SK-N-DZ (cell line): ENCODE measurements at places on chromosomes 13 and 19.

- peak; percentile 30 for DNase-seq
Measured at GRCh38 chr19:48724796-48725753, 5.5 kb upstream of the MAMSTR start.

DNA sequence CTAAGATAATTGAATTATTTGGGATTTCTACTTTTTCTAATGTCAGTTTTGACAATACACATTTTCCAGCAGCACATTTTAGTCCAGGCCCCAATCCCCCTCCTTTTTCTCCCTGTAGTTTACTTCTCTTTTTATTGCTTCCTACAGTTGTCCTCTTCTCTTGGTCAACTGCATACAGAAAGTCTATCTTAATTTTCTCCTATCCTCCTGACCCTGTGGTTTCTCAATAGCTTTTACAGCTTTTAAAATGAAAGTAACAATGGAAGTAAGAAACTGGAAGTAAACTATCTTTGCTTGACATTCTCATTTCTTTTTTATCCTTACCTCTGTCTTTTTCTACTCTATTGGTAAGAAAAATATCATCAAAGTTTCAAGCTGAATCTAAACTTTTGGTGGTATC lies 106.5 kb upstream of the OXGR1 start:
- no peak for DNase-seq

DNA sequence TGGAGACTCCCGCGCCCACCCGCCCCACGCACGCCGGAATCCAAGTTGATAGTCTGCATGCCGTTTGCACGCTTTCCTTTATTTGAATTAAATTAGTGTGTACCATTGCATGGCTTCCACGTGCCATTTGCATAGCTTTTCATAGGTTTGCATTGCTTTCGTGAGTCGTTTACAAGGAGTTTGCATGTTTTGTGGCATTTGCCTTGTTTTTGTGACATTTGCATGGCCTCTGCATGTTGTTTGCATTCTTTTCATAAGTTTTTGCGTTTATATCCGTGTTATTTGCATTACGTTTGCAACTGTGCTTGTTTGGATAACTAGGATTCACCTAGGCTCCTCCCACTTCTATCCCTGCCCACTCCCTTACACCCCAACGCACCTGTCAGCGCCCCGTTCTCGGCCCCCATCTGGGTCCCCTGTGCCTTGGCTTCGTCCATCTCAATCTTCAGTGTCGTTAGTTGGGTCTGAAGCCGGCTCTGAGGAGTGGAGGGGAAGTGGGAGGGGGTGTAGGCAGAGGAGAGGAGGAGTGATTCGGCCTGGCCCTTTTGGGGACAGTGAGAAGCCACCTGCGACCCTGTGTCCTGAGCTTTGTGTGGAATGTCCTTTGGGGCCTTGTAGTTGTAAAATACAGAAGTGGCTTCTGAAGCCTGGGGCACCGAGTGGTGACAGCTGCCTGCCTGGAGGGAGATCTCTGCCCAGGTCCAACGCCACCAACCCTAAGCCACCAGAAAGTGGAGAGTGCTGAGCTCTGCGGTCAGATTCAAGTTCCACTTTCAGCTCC lies 2.4 kb downstream of the CCDC194 start:
- DNase-seq, result no peak

DNA sequence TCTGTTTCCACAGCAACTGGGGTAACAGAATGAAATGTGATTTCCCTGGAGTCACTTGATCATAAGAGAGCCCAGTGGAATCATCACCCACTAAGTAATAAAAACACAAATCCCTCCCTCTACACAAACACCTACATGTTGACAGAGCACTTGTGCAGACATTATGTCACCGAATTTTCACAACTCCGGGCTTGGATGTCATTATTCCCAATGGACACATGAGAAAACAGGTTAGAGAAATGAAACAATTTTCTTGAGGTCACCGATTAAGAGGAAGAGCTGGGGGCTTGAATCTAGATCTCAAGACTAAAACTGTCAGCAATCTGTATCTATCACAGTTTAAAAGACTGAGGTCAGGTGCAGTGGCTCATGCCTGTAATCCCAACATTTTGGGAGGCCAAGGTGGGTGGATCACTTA lies 3.1 kb downstream of the XRCC1 start:
- no peak for DNase-seq

GRCh38 chr13:65789815-65790214 lies 1440.3 kb downstream of the PCDH9 start:
- no peak for DNase-seq

GRCh38 chr13:71596116-71596515 lies 270.9 kb downstream of the DACH1 start:
- DNase-seq, result no peak

DNA sequence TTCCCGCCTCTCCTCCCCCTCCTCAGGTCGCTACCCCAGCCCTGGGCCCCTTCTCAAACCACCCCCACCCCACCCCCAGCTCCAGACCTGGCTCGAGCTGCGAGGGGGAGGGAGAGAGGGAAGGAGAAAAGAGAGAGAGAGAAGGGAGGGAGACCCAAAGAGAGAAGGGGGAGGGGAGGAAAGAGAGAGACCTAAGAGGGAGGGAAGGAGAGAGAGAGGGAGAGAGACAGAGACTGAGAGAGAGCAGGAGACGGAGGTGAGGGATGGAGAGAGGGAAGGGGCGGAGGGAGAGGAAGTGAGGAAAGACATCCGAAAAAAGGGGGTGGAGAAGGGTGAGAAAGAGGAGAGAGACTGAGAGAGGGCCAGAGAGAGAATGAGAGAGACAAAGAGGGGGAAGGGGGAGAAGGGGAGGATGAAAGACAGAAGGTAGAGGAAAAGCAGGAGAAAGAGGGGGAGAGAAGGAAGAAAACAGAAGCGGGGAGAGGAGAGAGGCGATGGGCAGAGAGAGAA lies 2.0 kb upstream of the SPACA6 start:
- DNase-seq, result no peak

DNA sequence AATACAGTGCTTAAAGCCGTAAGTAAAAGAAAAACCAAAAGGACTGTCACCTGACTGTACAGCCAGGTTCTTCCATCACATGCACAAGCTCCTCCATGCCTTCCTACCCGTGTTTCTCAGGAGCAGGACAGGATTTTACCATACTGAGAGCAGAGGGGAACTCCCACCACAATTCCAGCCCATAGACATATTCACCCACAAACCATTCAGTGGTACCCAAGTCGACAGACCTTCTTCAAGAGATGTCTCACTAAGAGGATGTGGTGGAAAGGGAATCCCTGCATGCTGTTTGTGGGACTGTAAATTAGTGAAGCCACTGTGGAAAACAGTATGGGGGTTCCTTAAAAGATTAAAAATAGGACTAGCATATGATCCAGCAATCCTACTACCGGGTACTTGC lies 66.9 kb upstream of the DOCK9 start:
- DNase-seq, result no peak

GRCh38 chr13:103607995-103608394 lies 541.8 kb upstream of the SLC10A2 start:
- DNase-seq, result no peak

DNA sequence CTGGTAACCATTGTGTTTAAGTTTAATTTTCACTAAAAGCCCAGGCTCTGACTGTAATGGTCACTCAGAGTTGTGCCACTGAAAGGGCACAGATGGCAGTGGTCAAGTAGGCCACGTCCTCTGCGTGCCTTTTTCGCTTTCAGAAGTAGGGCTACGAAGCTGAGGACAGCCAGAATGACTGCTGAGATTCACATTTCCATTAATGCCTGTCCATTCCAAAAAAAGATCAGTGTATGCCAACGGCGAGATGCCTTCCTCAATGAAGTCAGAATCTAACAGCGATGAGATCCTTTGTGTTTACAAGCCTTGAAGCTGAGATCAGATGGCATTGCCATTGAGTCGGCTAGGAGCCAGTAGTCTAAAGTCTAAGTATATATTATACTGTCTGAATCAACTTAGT lies 311.3 kb downstream of the FGF14 start:
- DNase-seq, result no peak

DNA sequence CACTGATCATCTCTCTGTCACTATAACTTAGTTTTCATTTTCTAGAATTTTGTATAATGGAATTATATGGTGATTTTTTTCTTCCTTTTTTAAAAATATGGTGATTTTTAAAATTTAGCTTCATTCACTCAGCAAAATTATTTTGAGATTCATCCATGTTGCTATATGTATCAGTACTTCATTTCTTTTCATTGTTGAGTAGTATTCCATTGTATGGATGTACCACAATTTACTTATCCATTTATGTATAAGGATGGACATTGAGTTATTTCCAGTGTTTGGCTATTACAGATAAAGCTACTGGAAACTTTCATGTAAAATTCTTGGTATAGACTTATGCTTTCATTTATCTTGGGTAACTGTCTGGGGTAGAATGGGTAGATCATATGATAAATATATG lies 12.8 kb downstream of the ZNF546 start:
- no peak for DNase-seq

DNA sequence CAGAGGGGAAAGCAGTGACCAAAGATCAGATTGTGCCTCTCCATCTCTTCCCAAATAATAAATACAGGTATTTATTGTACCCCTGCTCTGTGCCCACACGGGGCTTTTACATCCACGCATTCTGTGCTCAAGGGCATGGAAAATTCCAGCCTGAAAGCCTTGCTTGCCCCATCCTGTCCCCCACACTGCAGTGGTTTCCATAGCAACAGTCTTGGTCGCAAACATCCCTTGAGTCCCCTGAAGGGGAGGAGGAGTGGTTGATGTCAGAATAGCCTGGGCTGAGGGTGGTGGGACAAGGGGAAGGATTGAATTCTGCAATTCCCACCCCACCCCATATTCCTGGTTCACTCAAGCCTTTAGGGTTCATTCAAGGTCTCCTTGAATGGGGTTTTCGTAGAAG lies 41.0 kb upstream of the USP29 start:
- DNase-seq, result no peak

DNA sequence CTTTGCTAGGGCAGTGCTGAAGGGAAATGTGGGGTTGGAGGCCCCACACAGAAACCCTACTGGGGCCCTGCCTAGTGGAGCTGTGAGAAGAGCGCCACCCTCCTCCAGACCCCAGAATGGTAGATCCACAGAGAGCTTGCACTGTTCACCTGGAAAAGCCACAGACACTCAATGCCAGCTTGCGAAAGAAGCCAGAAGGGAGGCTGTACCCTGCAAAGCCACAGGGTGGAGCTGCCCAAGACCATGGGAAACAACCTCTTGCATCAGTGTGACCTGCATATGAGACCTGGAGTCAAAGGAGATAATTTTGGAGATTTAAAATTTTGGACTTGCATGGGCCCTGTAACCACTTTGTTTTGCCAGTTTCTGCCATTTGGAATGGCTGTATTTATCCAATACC lies 615.4 kb upstream of the MIR17HG start:
- no peak for DNase-seq

GRCh38 chr19:32220951-32221350 lies 124.5 kb upstream of the ZNF507 start:
- no peak for DNase-seq

DNA sequence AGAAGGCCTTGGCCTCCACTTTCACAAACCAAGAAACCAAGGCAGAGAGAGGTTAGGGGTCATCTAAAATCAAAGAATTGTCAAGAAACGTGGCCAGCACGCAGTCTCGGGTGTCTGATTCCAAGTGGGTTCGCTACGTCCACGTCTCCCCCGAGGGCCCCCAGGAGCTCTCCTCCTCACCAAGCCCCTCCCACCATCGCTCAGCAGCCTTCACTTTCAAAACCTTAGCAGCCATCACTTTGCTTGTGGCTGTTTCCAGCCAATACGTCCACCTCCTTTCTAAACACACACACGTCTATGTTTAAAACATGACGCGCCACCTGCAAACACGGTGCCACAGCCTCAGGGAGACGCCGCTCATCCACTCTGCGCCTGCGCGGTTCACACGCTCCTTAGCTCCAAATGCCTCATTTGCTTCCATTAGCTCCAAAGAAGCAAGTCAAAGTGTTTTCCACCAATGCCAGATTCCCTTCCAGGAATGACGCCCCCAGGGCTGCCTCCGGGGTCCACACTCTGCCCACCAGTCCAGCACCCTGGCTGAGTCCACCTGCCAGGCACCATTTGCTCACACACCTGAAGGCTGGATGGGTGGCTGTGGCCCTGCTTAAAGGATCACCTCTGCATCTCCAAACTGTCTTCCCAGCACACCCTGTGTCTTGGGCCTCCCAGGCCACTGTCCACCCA lies 5.5 kb downstream of the RASA3 start:
- DNase-seq, result no peak

DNA sequence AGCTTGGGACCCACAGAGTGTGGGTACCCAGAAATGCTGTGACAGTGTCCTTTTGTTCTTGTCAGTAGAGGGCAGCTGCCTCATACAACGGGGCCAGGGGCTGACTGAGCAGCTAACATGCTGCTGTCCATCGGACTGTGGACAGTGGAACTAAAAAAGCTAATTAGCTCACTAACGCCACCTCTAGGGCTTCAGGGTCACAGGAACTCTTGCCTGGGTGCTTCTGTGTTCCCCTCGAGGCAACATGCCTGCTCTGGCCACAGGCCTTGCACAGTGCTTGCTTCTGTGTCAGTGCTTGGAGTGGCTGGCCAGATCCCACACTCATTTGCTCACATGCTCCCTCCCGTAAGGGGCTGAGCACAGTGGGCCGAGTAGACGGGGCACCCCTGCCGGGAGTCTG lies 377.0 kb downstream of the OLFM4 start:
- peak; percentile 49 for DNase-seq

GRCh38 chr13:113981194-113981605 lies 7.3 kb upstream of the C13orf46 start:
- DNase-seq, result no peak

DNA sequence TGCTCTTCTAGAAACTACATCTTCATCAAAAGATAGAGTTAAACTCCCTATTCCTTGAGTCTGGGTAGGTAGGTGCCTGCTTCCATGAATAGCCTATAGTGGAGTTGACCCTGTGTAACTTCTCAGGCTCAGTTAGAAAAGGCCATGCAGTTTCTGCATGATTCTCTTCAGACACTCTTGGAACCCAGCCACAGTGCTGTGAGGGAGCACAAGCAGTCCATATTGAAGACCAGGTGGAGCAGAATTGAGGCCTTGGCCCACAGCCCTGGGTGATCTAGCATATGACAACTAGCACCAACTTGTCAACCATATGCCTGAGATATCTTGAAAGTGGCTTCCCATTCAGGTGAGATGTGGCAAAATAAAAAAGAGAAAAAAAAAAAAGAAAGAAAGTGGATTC lies 10.3 kb upstream of the PAN3 start:
- no peak for DNase-seq

DNA sequence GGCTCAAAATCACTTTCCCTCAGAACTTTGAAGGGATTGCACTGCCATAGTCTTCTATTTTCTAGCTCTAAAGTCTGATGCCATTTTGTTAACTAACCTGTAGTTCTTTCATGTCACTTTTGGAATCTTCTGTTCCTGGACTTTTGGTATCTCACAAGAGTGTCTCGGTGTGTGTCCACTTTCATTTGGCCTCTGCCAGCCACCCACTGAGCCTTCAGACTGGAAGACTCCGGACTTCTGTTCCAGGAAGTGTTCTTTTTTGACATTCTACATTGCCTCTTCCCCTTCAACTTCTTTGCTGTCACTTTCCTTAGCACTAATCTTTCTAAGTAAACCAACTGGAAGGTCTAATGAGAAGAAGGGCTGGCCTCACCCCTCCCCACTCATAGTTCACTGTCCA lies 25.0 kb upstream of the LAMP1 start:
- DNase-seq, result no peak

GRCh38 chr13:76707360-76707759 lies 178.8 kb downstream of the KCTD12 start:
- DNase-seq, result no peak
